ENCODE measurements at places on chromosomes 11 and 22.

DNA sequence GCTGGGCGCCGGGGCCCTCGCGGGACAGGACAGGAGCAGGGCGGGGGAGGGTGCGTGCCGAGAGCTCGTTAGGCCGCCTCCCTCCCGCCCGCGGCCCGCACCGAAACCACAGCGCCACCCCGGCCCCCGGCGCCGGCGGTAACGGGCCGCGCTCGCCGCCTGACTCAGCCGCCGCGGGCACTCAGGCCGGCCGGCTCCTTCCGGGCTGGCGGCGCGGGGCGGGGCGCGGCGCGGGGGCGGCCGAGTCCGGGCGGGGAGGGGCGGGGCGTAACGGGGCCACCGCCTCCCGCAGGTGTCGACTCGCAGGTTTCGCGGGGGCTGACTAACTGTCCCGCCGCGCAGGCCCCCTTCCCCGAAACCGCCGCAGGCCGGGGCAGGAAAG, at the start of gene AP5B1:
AP5B1 (minus strand) TSS at position 207 of the 382 bp plus-strand sequence. CDS start 385 bp downstream, outside the sequence.
- peak; percentile 64 for DNase-seq

DNA sequence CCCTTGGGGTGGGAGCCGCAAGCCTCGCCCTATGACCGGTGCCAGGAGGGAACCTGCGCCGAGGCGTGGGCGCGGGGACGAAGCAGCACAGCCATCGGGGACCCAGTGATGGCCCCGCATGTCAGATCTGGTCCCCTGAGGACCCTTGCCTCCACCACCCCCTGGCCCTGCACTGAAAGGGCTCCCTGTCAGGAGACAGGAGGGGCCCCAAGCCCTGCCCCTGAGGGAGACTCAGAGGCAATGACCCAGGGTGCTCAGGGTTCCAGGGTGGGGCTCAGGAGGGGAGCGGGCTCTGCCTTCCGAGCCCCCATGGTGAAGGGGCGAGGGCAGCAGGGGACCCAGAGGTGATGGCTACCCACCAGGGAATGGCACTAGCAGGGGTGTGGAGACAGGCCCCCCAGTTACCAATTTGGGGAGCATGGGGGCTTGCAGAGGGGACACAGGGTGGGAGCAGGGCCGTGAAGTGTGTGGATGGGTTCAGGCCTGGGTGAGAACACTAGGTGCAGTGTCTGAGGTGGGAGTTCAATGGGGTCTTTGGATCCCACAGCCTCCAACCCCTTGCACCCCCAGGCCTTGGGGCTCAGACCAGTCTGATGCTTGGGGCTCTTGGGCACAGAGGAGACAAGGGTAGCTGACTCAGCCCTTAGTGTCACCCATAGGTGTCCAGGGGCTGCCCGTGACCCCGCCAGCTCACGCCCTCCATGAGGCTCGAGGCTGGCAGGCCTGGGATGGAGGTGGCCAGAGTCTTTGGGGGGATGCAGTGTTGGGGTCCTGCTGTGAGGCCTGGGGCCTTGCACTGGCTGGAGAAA, 499 bp downstream of the LRRC56 start:
- peak; percentile 45 for DNase-seq

DNA sequence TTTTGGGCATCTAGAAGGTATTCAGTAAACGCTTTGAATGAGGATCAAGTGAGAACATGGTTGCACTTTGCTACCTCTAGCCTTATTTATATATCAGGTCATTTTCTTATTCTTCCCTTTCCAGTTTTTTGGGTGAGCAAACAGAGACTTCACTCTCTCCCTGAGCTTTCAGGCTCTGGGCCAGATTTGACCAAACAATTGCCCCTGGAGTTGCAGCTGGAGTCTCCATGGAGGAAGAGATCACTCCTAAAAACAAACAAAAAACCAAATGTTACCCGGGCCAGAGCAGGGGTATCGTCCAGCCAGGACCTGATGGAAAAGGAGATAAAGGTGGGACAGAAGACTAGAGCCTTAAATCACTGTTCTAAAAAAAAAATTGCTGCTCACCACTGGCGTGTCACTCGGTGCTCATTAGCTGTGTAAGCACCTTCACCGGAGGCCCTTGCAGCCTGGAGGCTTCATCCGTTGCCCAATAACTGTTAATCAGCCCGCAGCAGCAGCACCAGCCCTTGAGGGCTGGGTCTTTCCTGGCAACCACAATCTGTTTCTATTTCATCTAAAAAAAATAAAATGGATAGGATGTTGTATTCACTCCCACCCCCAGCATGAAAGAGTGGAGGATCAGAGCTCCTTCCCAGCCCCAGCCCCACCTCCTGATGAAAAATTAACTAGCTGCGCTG, 125.0 kb downstream of the PKNOX2 start:
- no peak for DNase-seq

- DNase-seq: no peak
These were observed 2.0 kb downstream of the LRRC74B start for GRCh38 chr22:21047730-21048129.

GRCh38 chr11:35144136-35144741, 5.3 kb downstream of the CD44 start:
- DNase-seq: no peak

DNA sequence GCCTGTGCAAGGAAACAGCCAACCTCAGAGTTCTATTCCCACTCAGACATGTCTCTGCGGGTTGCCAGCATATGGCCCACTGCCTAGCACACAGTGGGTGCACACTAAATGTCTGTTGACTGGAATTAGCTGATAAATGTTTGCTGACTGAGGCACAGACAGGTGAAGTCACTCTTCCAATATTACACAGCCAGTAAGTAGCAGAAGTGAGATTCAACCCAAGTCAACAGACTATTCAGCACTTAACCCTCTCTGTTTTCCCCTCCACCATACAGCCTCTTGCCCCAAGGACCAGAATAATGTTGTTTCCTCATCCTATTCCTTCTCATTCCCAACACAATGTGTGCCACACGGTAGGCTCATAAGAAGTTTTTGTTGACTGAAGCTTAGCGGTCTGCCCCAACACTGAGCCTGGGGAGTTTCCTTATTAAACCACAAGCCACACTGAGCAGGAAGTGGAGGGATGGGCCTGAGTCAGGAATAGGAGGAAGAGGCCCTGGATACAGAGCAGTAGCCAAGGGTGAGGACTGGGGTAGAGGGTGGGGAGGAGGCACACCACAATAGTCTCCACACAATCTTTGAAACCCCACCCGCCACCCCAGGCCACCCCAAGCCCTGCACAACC, 15.7 kb upstream of the IL10RA start:
- DNase-seq: no peak

GRCh38 chr22:49755631-49756001, 72.1 kb downstream of the BRD1 start:
- DNase-seq: no peak

GRCh38 chr11:66856496-66857233, at the start of gene LRFN4:
Gene LRFN4 (plus strand): TSS chr11:66857064. CDS start chr11:66857745, 681 bp downstream.
- DNase-seq: no peak

DNA sequence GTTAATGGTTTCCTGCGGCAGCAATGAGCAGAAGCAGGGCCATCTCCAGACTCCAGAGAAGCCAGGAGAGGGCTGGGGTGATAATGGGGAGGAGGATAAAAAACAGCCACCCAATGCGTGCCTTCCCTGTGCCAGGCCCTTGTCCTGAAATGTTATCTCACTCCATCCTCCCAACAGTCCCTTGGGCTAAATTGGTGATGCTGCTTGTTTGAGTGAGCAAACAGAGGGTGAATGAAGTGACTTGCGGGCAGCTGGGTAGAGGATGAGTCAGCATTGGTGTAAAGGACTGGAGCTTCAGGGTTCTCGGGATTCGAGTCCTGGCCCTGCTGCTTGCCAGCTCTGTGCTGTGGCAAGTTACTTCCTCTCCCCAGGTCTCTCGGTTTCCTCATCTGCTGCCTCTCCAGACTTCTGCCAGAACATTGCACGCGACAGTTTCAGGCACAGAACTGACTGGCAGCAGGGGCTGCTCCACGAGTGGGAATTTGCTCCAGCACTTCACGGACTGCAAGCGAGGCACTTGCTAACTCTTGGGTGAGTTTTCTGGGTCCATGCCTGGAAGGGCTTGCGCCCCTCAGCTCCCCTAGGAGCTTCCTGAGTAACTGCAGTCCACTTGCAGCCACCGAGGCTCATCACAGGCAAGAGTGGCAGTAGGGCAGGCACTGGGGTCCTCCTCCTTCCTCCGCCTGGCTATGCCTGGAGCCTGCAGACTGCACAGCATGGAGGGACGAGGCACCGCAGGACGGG, at the start of gene P2RY6:
P2RY6 (plus strand) TSS at position 403 of the 744 bp plus-strand sequence. CDS start 24,181 bp downstream, outside the sequence.
- DNase-seq: peak; percentile 40

GRCh38 chr11:34887260-34887659, 28.9 kb downstream of the APIP start:
- no peak for DNase-seq

DNA sequence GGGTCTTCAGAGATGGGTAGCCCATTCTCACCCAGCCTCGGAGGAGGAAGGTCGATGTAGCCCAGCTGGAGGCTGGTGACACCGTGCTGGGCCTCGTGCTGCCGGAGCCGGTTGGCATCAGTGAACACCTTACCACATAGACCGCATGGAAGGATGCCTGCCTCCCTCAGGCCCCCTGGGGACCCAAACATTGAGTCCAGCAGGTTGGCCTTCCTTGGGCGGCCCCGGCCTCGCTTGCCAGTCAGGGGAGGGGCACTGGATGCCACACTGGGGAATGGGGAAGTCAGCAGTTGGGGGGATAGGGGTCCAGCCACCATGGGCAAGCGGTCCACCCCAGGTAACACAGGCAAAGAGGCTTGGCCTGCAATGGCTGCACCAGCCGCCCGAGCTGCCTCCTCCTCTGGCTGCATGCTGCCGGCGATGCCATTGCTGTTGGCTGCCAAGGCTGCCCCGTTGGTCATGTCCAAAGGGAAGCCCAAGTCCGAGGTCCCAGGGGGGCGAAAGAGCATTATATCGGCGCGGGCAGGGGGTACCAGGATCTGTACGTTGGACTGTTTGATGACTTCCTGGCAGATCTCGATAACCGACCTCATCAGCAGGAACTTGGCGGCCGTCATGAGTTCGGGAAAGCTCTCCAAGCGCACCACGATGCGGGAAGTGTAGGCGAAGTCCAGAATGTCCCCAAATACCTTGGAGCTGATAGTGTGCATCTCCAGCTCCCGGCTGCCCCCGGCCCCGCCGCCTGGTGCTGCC, 1.4 kb downstream of the PATZ1 start:
- no peak for DNase-seq

DNA sequence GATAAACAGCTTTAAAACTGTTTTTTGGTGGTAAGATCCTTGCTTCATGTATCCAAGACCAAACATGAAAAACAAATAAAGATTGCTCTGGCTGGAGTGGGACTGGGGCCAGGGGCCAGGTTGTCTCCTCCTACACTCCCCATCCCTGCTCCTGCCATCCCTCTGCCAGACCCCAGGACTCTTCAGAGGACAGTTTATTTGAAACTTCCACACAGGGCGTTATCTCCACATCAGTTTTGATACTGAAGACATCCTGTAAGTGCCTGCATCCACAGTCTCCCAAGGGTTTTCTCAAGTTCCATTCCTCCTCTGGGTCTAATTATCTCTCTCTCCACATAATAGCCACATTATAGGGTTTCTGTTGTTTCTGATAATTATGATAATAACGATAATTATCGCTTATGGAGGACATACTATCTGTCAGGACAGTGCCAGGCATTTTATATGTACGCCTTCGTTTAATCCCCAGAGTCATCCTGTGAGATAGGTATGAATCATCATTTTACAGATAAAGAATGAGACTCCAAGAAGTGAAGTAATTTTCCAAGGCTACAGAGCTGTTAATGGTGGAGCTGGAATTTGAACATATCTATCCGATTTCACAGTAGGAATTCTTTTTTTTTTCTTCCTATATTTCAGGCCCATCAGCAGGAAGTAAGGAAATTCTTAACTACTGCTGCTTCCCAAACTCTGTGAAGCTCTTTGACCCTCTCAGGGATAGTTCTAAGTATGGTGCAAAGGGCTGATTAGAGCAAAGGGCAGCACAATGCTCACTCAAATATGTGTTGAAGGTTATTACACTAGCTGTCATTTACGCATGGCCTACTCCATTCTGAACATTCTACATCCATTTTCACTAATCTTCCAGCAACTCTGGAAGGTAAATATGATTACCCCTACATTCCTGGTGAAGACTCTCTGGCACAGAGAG, 488.0 kb upstream of the CCDC90B start:
- no peak for DNase-seq

GRCh38 chr11:29343465-29344333, 673.1 kb downstream of the KCNA4 start:
- DNase-seq: peak; percentile 67

GRCh38 chr11:93869830-93870229, 19.4 kb upstream of the VSTM5 start:
- DNase-seq: no peak

DNA sequence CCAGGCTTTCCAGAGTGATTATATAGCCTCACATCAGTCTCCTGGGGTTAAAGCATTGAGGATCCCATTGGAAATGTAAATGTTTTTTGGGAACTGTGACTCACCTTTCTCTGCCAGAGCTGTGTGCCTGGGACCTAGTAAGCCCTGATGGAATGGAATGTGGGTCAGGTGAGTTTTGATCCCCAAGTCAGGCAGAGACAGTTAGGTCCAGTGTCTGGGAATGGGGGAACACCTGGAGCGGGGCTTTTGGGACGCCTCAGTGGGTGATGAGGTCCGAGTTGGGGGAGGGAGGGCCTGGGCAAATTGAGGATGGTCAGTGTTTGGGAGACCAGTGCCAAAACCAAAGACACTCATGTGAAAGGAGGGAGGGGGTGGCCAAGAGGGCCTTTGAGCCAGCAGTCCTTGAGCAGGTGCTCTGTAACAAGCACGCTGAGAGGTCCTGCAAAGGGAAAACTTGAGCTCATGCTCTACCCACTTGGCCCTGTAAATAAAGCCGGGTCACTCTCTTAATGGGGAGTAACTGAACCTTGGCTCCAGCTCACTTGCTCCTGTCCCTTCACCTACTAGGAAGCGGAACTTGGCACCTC, 104.7 kb downstream of the NAV2 start:
- no peak for DNase-seq

DNA sequence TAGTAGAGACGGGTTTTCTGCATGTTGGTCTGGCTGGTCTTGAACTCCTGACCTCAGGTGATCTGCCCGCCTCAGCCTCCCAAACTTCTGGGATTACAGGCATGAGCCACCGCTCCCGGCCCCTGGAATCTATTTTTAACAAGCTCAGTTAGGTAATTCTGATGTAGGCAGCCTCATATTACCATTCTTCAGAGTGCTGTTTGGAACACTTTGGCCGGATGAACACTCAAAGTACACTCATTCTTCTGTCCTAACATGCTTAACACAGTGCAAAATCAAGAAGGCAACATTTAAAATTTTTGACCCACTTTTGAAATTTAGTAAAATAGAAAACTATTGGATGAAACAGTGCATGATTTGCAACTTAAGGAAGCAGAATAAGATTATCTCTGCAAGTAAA, 586.7 kb upstream of the CHORDC1 start:
- no peak for DNase-seq

Measured in right forelimb (tissue), 1 donor.